ACHN (cell line): ENCODE measurements at places on chromosomes 3 and 15.

DNA sequence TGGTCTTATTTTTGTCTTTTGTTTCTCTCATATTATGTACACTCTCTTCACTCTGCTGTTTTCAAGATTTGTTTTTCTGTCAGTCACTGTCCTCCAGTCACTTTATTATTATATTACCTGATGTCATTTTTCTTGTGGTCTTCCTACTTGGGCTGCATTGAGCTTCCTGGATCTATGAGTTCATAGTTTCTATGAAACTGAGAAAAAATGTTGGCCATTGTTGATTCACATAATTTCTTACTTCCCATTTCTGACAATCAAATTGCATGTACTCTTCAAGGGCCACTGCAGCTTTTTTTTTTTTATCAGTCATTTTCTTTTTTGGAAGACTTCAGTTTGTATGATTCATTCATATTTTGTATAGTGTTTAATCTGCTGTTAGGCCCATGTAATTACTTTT is 1180.6 kb upstream of the GBE1 start:
- no peak for DNase-seq

- no peak for DNase-seq
Observed at GRCh38 chr15:83106994-83107840, at the start of gene TM6SF1. Gene TM6SF1, plus strand, starts transcription at chr15:83107645. Its CDS starts 36 bp downstream, at chr15:83107681.

GRCh38 chr3:184738982-184739381 is 27.1 kb upstream of the MAGEF1 start:
- DNase-seq = no peak

DNA sequence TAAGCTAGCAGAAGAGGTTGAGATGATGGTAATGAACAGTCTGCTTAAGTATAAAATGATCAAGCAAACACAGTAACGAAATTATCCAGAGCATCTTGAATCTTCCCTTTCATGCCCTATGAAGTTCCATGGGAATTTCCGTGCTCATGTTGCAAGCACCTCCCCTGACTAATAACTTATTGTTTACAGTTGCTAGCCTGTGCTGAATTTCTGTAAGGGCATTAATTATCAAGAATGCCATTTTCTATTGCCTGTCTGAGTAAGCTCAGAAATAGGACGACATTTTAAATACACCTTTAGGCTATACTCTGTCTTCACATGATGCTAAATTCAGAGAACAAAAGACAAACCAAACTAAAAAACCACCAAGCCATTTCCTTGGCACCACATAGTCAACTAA is 257.5 kb upstream of the LRTM1 start:
- no peak for DNase-seq

DNA sequence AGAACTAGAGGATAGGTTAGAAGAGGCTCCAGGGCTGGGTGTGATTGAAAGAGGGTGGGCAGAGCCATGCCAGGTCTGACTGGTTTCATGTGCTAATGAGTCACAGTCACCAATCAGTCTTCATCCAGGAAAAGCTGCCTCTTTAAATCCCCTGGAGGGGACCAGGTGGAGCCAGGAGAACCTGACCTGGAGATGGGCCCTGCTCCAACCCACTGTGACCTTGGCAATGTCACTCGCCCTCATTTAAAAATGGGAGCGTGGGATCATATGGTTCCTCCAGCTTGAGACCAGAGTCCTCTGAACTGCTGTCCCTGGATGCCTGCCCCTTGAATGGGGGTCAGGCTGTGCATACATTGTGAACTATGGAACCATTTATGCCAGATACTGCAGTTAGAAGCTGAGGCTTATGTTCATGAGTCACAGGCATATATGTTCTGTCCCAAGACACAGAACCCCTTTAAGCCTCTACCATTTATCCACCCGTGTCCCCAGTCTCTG is 23.0 kb downstream of the HES1 start:
- DNase-seq = no peak

DNA sequence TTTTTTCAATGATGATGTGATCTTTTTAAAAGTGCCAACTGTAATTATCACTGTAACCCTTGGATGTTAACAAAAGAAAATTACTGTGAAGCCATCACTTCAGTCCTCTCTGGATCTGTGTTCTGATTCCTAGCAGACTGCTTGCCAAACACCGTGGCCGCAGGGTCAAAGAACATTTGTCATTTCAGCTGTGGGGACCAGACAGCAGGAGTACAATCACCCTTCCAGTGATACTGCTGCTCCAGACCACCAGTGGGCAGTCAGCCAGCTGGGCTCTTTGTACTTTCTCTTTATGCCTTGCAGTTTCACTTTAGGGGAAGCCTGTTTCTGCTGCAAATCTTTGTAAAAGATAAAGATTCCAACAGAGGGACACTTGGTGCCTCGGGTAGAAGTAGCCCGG is 770.0 kb downstream of the GRM7 start:
- DNase-seq = no peak

- DNase-seq = peak; percentile 50
Observed at GRCh38 chr3:23761440-23761896, 44.3 kb upstream of the UBE2E1 start.
